T-helper 2 cell treated with Interferon-gamma antibody and Interleukin-4, amounts not matched to agents 5 μg/mL and 100 μg/mL, for 36 hours (primary cell): ENCODE measurements at places on chromosomes 16 and 17.
A peak's percentile ranks its signal among the peaks of the same experiment; 100 is the strongest.

- no peaks in the 10 kb centered on the region for H3K27me3 ChIP-seq
- H3K4me1 ChIP-seq: no peaks in the 10 kb centered on the region
- no peak overlapping the region for H3K27ac ChIP-seq
- no peak for DNase-seq
Observed at GRCh38 chr16:49021136-49021535, 260.5 kb downstream of the CBLN1 start.

DNA sequence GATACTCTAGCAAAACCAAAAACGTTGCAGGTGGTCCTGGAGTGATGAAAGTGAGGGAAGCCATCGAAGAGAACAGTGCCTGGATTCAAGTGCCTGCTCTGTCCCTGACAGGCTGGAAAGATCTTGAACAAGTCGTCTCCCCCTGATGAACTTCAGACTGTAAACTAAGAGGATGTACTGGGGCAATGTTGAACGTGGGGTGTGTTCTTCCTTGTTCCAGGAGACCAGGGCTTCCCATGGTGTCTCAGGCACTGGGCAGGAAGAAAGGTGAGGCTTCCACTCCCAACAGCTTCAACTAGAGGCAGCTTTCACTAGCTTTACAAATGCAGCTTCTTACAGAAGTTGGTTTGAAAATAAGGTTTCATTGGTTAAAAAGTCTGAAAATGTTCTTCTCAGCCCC lies 21.4 kb upstream of the NF1 start:
- H3K27ac ChIP-seq: no peak overlapping the region
- no peak for DNase-seq
- no peak overlapping the region for H3K4me3 ChIP-seq
- H3K4me1 ChIP-seq: peaks cover 1% of the 10 kb centered on the region
- H3K36me3 ChIP-seq: no peaks in the 10 kb centered on the region

DNA sequence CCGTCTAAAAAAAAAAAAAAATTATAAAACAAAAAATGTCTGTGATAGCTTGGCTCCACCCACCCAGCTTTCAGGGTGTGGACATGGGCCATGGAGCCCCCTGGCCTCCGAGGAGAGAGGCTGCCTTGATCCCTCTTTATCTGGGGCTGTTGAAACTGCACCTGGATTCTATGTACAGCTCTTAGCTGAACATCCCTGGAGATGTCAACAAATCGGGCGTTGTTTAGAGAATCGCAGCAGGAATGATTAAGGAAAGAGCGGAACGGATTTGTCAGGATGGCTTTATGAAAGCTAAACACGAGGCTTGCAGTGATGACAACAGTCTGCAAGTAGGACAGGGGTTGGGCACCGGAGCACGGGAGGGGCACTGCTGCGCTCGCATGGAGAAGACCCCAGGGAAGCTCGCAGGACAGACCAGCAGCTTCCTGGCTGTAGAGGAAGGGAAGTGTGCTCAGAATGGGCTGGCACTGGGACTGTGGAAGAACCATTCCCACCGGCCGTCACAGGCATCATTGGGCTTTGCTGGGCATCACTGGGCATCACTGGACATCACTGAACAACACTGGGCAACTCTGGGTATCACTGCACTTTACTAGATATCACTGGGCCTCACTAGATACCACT lies 195.8 kb upstream of the FOXF1 start:
- no peak overlapping the region for H3K4me3 ChIP-seq
- no peak for DNase-seq
- H3K27me3 ChIP-seq: no peaks in the 10 kb centered on the region
- H3K4me1 ChIP-seq: no peaks in the 10 kb centered on the region

GRCh38 chr17:32157225-32157624 lies 14.9 kb downstream of the RHOT1 start:
- no peak overlapping the region for H3K4me3 ChIP-seq
- peaks cover 33% of the 10 kb centered on the region for H3K36me3 ChIP-seq
- no peaks in the 10 kb centered on the region for H3K27me3 ChIP-seq
- DNase-seq: no peak
- H3K27ac ChIP-seq: no peak overlapping the region

- no peaks in the 10 kb centered on the region for H3K27me3 ChIP-seq
- H3K4me1 ChIP-seq: peaks cover 29% of the 10 kb centered on the region
- H3K27ac ChIP-seq: no peak overlapping the region
- H3K36me3 ChIP-seq: no peaks in the 10 kb centered on the region
Observed at GRCh38 chr17:63431939-63432804, 13.9 kb downstream of the CYB561 start.

GRCh38 chr16:1026057-1026783 lies 44.6 kb downstream of the SOX8 start:
- peaks cover 2% of the 10 kb centered on the region for H3K27me3 ChIP-seq
- H3K4me1 ChIP-seq: no peaks in the 10 kb centered on the region
- no peak overlapping the region for H3K27ac ChIP-seq
- no peak overlapping the region for H3K4me3 ChIP-seq
- no peaks in the 10 kb centered on the region for H3K36me3 ChIP-seq
- no peak for DNase-seq

GRCh38 chr16:29686740-29687332 lies 7.9 kb downstream of the QPRT start:
- H3K4me1 ChIP-seq: peaks cover 14% of the 10 kb centered on the region
- no peak for DNase-seq
- peaks cover 11% of the 10 kb centered on the region for H3K36me3 ChIP-seq
- H3K4me3 ChIP-seq: no peak overlapping the region
- H3K27me3 ChIP-seq: no peaks in the 10 kb centered on the region

- H3K36me3 ChIP-seq: peaks cover 56% of the 10 kb centered on the region
- no peaks in the 10 kb centered on the region for H3K27me3 ChIP-seq
- no peak for DNase-seq
- H3K27ac ChIP-seq: no peak overlapping the region
- H3K4me3 ChIP-seq: no peak overlapping the region
Observed at GRCh38 chr16:17446661-17447060, 24.1 kb downstream of the XYLT1 start.

DNA sequence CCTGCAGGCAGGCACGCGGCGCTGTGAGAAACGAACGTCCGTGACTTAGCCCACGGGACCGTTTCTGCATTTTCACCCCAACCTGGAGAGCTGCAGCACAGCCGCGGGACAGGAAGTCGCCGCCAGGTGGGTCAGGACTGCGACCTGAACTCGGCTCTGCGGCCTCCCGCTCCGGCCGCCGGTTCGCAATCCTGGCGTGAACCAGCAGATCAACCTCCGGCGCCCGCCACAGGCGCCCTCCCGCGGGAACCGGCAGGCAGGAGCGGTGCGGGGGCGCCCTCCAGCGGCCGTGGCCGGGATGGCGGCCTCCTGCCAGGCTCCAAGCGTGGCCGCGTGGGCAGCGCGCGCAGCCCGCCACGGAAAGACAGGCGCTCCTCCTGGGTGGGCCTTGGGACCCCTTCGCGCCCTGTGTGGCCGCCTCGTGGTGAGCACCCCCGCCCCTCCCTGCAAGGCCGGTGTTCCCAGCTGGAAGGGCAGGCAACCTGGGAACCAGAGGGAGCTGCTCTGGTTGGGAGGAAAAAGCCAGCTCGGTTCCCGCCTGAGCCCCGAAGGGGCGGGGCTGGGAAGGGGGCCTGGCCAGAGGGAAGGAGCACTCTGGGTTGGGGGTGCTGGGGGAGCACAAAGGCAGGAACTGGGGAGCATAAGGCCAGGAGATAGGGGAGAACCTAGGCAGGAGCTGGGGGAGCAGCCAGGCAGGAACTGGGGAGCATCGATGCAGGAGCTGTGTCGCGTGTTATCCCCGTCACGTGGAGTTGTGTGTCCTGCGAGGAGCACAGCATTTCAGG lies 28.2 kb downstream of the ACTG1 start:
- no peak overlapping the region for H3K4me3 ChIP-seq
- H3K27me3 ChIP-seq: peaks cover 29% of the 10 kb centered on the region
- H3K36me3 ChIP-seq: no peaks in the 10 kb centered on the region
- no peak overlapping the region for H3K27ac ChIP-seq
- peak; percentile 90 for DNase-seq
- H3K4me1 ChIP-seq: peaks cover 8% of the 10 kb centered on the region

DNA sequence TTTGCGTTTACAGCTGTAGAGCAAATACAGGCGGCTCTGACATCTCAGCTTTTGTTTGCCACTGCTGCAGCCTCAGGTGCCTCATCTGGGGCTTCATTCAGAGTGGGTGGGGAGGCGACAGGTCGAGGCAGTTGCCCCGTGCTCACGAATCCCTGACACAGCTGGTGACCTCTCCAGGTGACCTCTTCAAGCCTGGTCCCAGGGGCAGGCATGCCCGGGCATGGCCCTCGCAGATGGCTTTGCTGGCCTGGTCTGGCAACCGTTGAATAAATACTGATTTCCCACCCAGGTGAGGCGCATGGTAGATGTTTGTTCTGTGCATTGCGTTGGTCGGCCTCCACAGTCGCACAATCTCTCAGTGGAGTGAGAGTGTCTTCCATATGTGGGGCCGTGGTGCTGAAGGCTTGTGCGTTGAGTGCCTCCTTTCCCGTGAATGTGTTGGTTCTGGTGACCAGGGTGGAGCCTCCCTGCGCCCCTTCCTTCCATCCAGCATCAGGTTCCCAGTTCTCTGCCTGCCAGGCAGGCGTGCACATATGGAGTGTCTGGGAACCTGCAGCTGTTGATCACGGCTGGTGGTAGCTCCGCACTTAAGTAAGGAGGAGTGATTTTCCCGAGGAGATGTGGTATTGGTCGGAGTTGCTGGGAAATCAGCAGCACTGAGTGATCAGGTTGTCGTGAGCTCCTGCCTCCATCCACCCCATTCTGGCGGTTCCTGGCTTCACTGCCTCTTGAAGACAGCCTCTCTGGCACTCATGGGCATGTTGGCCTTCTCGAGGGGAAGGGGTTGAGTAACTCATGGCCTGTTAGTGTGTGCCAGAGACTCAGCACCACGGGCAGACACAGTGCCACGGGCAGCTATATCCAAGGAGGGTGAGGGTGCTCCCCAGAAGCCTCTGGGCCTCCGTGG lies 149.7 kb downstream of the RPTOR start:
- no peak for DNase-seq
- H3K36me3 ChIP-seq: peaks cover 10% of the 10 kb centered on the region
- peak overlapping the region; percentile 58 for H3K27ac ChIP-seq
- peaks cover 47% of the 10 kb centered on the region for H3K4me1 ChIP-seq
- H3K27me3 ChIP-seq: no peaks in the 10 kb centered on the region

GRCh38 chr16:9941245-9941644 lies 241.0 kb downstream of the GRIN2A start:
- no peaks in the 10 kb centered on the region for H3K27me3 ChIP-seq
- no peak overlapping the region for H3K4me3 ChIP-seq
- H3K36me3 ChIP-seq: no peaks in the 10 kb centered on the region
- H3K4me1 ChIP-seq: no peaks in the 10 kb centered on the region
- no peak for DNase-seq

DNA sequence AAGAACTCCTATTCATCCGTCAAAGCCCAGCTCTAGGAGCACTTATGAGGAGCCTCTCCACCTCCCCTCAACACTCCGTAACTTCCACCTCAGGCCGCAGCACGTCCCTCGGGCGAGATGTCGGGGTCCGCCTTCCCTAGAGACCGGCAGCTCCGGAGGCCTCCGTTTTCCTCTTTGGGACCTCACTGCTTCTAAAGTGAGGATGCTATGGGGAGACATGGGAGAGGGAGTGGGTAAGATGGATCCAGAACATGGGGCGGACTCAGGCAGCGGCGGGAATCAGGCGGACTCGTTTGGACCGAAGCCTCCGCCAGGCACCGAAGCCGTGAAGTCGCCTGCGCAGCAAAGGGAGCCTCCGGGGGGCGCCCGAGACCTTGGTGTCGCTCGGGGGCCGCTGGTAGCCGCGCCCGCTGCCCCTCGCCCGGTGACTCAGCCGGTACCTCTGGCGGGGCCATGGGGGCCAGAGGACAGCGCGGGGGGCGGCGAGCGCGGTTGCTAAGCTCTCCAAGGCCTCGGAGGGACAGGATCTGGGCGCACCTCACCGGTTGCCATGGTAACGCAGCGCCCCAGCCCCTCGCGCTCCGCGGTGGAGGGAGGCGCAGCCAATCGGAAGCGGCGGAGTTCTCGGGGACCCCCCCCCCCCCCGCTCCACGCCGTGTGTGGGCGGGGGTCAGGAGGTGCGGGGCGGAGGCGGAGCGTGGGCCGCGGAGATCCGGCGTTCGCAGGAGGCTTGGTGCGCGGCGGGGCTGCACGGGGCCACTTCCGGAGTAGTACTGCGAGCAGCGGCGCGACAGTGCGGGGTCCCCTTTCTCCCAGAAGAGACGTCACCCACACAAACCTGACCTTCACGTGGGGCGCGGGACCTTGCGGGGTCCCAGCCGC lies 1.3 kb upstream of the HIC1 start:
- H3K27me3 ChIP-seq: peaks cover 16% of the 10 kb centered on the region
- peak; percentile 82 for DNase-seq
- H3K36me3 ChIP-seq: peaks cover 6% of the 10 kb centered on the region
- H3K27ac ChIP-seq: peak overlapping the region; percentile 84
- peaks cover 18% of the 10 kb centered on the region for H3K4me1 ChIP-seq

GRCh38 chr17:44137891-44138709 lies 3.6 kb upstream of the HROB start:
- H3K27me3 ChIP-seq: no peaks in the 10 kb centered on the region
- H3K4me1 ChIP-seq: peaks cover 16% of the 10 kb centered on the region
- peak; percentile 84 for DNase-seq
- H3K36me3 ChIP-seq: peaks cover 3% of the 10 kb centered on the region
- H3K27ac ChIP-seq: peak overlapping the region; percentile 2

DNA sequence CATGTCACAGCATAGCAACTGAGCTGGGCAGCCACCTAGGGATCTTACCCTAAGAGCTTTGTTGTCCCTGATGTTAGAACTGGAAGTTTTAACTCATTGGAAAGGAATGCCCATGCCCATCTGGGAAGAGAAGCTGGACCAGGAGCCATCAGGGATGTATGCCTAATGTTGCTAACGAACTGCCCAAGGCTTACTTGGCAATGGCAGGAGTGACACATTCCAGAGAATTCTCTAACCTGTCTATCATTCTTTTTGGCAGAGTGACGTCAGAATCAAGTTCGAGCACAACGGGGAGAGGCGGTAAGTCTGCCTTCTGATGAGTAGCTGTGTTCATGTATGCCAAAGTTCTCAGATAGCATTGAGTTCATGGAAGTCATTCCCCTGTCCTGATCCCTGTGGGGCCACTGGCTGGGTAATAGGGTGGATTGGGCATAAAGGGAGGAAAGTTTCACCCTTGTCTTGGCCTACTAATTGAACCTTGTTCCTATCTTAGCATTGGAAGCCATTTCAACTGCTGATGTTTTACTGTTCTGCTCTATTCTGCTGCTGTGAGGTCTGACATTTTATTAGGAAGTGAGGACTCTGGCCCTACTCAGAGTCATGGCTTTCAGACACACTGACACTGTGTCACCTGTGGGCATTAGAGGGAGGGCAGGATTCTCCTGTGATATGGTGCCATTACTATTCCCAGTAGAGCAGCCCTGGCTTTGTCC lies 23.7 kb downstream of the MAP3K3 start:
- no peak overlapping the region for H3K4me3 ChIP-seq
- no peak overlapping the region for H3K27ac ChIP-seq
- DNase-seq: no peak

- H3K36me3 ChIP-seq: peaks cover 2% of the 10 kb centered on the region
- H3K27me3 ChIP-seq: peaks cover 67% of the 10 kb centered on the region
- H3K4me1 ChIP-seq: peaks cover 20% of the 10 kb centered on the region
- DNase-seq: no peak
- H3K27ac ChIP-seq: no peak overlapping the region
- no peak overlapping the region for H3K4me3 ChIP-seq
Observed at GRCh38 chr17:50203086-50203485, 1.7 kb upstream of the COL1A1 start.

- H3K27me3 ChIP-seq: no peaks in the 10 kb centered on the region
- no peak overlapping the region for H3K4me3 ChIP-seq
- H3K27ac ChIP-seq: no peak overlapping the region
- H3K36me3 ChIP-seq: no peaks in the 10 kb centered on the region
Observed at GRCh38 chr17:41178843-41179616, 1.0 kb upstream of the KRTAP4-2 start.

- peak overlapping the region; percentile 77 for H3K27ac ChIP-seq
- no peaks in the 10 kb centered on the region for H3K27me3 ChIP-seq
- H3K36me3 ChIP-seq: peaks cover 15% of the 10 kb centered on the region
- peak overlapping the region; percentile 51 for H3K4me3 ChIP-seq
- H3K4me1 ChIP-seq: peaks cover 49% of the 10 kb centered on the region
Observed at GRCh38 chr16:23514381-23515152, 4.3 kb upstream of the GGA2 start.
